Activated naive CD8-positive, alpha-beta T cell treated with anti-CD3 and anti-CD28 coated beads, Interleukin-2, amount 50 U/mL, for 24 hours (primary cell): ENCODE measurements at places on chromosomes 13 and 19.
A peak's percentile ranks its signal among the peaks of the same experiment; 100 is the strongest.

- H3K36me3 ChIP-seq, result no peaks in the 10 kb centered on the region
- H3K27me3 ChIP-seq, result no peaks in the 10 kb centered on the region
- no peak for DNase-seq
- H3K4me1 ChIP-seq, result no peaks in the 10 kb centered on the region
- no peak overlapping the region for H3K4me3 ChIP-seq
- H3K27ac ChIP-seq, result no peak overlapping the region
Observed at GRCh38 chr13:63081400-63082014, 1665.9 kb upstream of the PCDH20 start.

DNA sequence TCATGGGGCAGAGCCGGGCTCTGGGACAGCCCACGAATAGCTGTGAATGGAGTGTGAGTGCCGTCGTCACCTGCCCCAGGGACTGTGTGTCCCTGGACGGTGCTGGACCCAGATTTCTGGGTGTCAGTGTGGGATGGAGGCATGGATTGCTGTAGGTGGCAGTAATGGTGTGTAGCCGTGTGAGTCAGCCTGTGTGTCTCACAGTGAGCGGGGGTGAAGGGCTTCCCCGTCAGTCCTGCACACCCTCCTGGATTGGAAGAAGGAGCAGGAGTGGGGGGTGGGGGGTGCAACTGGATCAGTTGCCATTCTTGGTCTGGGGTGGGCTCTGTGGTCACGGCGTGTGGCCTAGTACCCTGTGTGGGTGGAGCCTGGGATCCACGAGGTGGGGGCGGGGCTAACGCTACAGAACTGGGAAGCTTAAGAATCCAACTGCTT, 6.5 kb upstream of the LTBP4 start:
- no peak overlapping the region for H3K27ac ChIP-seq
- peaks cover 34% of the 10 kb centered on the region for H3K27me3 ChIP-seq
- no peak for DNase-seq
- H3K4me1 ChIP-seq, result peaks cover 34% of the 10 kb centered on the region
- H3K36me3 ChIP-seq, result no peaks in the 10 kb centered on the region

DNA sequence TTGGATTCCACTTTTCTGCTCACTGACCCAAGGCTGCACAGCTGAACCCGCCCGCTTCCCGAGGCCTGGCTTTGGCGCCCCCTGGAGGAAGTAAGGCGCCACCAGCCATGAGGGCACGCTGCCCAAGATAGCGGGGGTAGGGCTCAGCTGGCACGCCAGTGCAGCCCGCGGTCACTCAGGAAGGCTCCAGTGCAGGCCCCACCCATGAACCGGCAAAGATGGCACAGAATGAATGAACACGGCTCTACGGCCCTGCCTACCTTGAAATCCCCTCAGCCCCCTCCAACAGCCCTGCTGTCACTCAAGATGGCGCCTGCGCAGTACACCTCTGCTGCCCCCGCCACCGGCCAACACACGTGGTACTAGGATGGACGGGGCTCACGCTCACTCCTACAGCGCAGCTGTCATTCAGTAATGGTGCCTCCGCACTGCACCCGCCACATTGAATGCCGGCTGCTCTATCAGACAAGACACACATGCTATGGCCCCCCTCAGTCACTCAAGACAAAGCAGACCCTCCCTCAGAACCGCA, 3.0 kb downstream of the PEG3 start:
- H3K36me3 ChIP-seq, result peaks cover 17% of the 10 kb centered on the region
- H3K4me1 ChIP-seq, result no peaks in the 10 kb centered on the region
- no peak for DNase-seq
- H3K27ac ChIP-seq, result no peak overlapping the region
- no peak overlapping the region for H3K4me3 ChIP-seq

DNA sequence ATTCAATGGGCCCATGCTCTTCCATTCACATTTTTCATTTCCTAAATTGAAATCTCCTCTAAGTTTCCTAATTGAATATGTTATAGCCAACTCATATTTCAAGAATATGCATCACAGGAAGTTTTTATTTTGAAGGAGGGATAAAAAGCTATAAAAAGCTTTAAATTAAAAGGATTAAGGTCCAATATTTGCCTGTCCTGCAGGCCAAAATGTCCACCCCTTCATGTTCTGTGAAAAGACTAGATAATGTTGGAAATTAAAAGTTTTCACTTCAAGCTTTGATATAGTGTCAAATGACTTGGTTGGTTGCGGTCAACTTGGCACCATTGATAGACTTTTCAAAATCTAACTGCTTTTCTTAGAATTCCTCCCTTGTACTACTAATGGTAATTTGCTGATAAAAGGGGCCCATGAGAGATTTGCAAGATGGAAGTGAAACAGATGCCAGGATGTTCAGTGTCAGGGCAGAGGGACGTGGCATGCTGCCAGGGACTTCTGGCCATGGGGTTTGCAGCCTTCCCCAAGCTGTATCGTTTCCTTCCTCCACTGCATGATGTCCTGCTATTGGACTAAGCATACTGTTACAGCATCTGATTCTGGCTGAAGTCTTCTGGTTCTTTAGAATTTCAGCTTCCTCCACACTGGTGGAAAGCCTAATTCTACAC, 547.3 kb upstream of the MIR17HG start:
- H3K4me1 ChIP-seq, result no peaks in the 10 kb centered on the region
- no peak overlapping the region for H3K4me3 ChIP-seq
- no peak for DNase-seq
- no peak overlapping the region for H3K27ac ChIP-seq
- no peaks in the 10 kb centered on the region for H3K36me3 ChIP-seq

DNA sequence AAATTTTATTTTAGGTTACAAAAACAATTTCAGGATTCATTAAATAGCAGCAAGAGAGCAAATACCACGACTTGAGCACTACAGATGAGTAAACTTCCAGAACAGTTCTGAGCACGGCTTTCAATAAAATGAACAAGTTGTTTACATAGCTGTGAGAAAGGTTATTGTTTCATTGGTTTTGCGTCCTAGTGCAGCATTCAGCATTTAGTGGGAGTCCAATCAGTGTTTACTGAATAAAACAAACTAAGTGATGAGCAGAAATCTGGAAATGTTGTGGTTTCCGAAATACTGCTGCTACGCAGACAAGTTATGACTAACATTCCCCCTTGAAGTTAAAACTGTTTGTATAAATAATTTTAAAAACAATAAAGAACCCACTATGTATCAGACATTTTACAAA, 251.5 kb upstream of the STARD13 start:
- H3K27ac ChIP-seq, result no peak overlapping the region
- H3K36me3 ChIP-seq, result peaks cover 3% of the 10 kb centered on the region
- H3K27me3 ChIP-seq, result no peaks in the 10 kb centered on the region
- no peak for DNase-seq
- peaks cover 59% of the 10 kb centered on the region for H3K4me1 ChIP-seq

- H3K27ac ChIP-seq, result peak overlapping the region; percentile 88
- H3K4me1 ChIP-seq, result peaks cover 16% of the 10 kb centered on the region
- DNase-seq, result no peak
- no peaks in the 10 kb centered on the region for H3K27me3 ChIP-seq
- H3K36me3 ChIP-seq, result peaks cover 14% of the 10 kb centered on the region
- H3K4me3 ChIP-seq, result peak overlapping the region; percentile 93
Observed at GRCh38 chr19:7535998-7536695, 630 bp downstream of the PNPLA6 start.

DNA sequence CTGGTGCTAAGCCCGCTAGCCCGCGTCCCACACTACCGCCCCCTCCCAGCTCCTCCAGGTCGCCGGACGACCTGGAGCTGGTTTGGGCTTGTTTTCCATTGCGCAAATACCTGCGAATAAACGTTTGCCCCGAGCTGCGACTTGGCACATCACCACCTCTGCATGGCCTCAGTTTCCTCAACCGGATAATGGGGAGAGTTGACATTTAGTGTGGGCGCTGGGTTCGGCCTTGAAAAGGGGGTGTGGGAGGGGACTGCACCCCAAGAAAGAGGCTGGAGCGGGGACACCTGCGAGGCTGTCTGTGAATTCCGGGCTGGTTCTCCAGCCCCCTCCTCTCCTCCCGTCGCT, 11.0 kb upstream of the JUND start:
- peaks cover 69% of the 10 kb centered on the region for H3K4me1 ChIP-seq
- peak overlapping the region; percentile 92 for H3K27ac ChIP-seq
- peaks cover 16% of the 10 kb centered on the region for H3K36me3 ChIP-seq
- H3K4me3 ChIP-seq, result peak overlapping the region; percentile 97
- H3K27me3 ChIP-seq, result no peaks in the 10 kb centered on the region
- no peak for DNase-seq
